NCI-H2029 (cell line): ENCODE measurements at places on chromosomes 7 and 10.

GRCh38 chr10:102157224-102157623 lies 5.0 kb downstream of the NOLC1 start:
- DNase-seq, result peak; percentile 20

GRCh38 chr7:6026820-6027311 lies 4.3 kb upstream of the ANKRD61 start:
- DNase-seq, result no peak

DNA sequence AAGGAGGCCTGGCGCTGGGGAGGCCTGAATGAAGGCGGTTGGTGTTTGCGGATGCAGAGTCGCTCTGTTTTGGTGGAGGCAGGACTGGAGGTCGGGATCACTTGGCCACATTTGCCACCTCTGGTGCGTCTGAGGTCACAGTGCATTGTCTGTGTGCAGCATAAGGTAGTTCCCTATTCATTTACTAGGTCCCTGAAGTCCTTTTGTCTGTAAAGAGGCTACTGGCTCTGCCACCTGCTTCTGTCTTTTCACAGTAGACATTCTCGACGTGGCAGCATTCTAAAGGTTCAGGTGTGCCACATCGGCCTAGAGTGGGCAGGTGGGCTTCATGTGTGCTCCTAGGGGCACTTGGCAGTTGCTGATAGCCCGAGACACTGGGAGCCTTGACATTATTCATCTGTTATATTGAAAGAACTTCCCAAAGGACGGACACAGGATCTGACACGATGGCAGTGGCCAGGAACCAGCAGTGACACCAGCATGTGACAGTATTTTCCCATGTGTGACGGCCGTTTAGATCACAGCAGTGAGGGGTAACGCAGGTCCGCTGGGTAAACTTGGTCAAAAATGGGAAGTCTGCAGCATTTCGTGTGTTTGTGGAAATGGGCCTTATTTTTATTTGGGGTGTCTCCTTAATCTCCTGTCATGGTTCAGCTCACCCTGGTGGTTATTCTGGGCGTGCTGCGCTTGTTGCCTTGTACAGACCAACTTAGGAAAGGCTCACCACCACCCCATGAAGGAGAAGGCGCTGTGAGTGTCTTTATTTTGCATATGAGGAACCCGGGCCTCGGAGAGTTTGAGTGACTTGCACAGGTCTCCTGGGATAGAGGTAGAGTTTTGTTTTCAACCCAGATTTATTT lies 5.9 kb downstream of the MGMT start:
- DNase-seq, result no peak

- no peak for DNase-seq
Observed at GRCh38 chr10:113232928-113233511, 283.0 kb downstream of the TCF7L2 start.

DNA sequence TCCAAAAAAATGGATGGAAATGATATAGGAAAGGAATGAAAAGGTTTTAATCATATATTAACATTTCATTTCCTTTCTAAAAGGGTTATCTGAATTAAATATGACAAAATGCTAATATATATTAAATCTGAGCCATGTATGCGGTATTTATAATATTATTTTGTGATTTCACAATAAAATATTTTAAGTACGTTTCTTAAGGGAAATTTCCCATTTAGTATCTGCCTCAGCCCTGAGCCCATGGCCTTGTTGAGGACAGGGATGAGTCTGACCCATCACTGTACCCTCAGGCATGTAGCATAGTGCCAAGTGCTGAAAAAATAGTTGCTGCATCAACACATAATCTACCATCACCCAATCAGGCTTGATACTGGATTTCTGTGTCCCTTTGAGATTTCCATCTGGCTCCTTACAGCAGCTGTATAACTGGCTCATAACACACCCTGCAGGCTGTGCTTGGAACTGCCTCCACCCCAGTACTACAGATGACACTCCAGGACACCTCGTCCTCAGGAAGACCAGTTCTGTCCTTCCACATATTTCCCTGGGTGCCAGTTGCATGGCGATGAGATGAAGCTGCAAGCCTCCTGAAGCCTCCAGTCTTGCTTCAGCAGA lies 59.4 kb upstream of the ASAH2 start:
- no peak for DNase-seq

GRCh38 chr7:25565002-25565401 lies 336.7 kb upstream of the NPVF start:
- no peak for DNase-seq

GRCh38 chr7:30087371-30087770 lies 47.4 kb upstream of the MTURN start:
- DNase-seq, result no peak

DNA sequence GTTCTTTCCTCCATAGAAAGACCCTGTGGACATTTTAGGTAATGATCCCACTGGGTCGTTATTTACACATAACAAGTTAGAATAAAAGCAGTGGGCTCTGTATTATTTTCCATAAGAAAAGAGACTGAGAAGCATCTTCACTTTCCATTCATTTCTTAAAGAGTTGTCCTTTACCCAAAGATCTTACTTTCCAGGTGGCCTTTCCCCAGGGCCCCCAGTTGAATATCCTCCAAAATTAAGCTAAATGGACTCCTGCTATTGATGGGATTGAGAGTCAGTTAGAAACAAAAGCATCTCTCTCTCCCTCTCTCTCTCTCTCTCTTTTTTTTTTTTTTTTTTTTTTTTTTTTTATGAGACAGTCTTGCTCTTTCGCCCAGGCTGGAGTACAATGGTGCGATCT lies 224.8 kb downstream of the KIAA1217 start:
- DNase-seq, result no peak

DNA sequence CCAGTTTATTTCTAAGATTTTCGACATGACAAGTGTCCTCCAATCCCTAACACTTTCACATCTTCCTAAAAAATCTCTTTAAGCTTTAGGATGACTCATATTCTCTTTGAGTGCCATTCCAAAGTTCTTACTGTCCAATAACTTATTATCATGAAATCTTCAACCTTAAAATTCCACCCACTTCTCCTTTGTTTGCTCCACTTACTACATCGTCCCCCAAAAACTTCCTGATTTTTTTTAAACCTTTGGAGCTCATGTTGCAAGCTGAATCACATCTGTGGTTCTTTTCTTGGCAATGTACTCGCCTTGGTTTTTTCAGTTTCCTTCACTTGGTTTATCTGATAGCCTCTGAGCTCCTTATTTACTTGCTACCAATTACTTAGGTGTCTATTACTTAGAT lies 39.2 kb upstream of the JCAD start:
- DNase-seq, result no peak

DNA sequence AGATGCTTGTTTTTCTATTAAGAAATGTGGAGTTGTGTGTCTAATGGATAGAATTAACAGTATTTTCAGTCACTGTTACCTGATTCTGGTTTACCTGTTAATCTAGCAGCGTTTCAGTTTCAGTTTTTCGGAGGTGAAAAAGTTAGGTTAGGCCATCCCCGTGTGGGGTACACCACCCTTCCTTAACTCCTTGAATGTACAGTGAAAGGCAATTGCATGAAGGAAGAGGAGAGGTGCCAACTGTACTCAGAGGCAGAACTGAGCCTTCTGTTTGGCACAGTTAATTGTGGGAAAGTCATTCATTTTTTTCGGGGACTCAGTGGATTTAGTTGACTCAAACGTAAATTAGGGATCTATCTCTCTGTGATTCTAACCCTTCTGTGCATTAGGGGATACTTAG lies 35.5 kb downstream of the RPA3 start:
- DNase-seq, result no peak

DNA sequence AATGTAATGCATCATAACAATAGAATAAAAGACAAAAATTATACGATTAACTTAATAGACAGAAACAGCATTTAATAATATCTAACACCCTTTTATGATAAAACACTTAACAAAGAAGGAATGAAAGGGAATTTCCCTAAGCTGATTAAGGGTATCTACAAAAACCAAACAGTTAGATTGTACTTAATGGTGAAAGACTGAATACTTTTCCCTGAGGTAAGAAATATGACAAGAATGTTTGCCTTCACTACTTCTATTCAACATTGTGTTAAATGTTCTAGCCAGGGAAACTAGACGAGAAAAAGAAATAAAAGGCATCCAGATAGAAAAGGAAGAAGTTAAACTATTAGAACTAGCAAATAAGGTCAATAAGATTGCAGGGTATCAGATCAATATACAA lies 276.9 kb downstream of the BAMBI start:
- DNase-seq, result no peak

GRCh38 chr10:80126876-80127275 lies 5.7 kb upstream of the PLAC9 start:
- DNase-seq, result no peak

GRCh38 chr7:24130631-24131030 lies 153.4 kb upstream of the NPY start:
- DNase-seq, result no peak

DNA sequence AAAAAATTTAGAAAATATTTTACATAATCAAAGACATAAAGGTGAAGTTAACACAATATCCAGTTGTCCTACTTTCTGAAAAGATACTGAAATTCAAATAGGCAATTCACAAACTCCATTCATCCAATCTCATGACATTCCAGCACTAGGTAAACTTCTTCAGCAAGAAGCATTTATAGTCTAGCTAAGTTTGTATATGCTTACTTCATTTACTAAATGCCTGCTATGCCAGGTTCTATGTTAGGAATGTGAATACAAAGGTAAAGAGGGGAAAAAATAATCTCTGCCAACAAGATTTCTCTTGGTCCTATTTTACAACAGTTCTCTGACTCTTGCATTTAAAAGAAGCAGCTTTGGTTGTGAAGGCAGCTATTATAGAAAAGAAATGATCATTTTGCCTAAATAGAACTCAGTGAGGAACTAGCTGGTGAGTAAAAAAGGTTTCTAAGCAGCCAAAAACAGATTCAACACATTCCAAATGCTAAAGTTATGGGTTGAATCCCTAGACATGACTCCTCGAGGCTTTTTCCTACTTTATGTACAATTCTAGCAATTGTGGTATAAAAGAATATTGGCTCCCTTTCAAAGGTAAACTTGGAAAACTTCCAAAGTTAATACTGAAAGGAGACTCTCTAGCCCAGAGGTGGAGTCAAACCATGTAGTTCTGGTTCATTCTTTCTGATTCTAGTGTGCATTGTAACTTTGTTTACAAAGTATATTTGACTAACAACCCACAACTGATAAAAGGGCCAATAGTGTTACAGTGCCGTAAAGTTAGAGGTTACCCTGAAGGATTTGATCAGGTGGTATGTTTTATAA lies 30.9 kb upstream of the KLHL7 start:
- DNase-seq, result peak; percentile 68

- DNase-seq, result no peak
Observed at GRCh38 chr10:92913973-92914372, 65.7 kb downstream of the EXOC6 start.

GRCh38 chr7:117986645-117987269 lies 113.5 kb upstream of the CTTNBP2 start:
- DNase-seq, result no peak

DNA sequence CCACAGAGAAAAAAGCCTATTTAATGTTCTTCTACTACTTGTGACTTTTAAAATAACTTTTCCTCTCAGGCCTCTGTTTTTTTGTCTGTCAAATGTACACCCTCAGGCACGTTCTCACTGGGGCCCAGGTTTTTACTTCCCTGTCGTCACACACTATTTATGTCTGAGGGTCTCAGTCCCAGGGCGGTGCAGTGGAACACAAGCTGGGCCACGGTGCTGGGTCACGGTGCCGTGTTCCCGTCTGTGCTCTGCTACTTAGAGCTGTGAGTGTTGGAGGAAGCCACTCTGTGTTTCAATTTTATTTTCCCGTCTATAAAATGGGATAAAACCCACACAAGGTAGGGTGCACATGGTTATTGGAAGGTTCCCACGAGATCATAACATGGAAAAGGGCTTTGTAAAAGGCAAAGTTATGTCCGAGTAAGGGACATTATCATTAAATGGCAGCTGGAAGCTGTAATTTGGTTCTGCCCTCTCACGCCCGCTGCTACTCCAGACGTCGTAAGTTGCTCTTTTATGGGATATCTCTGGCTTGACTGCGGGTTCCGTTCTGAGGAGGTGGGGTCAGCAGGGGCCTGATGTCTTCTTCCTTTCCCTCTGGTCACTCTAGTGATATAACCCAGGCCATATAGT lies 25.2 kb downstream of the ZNF775 start:
- DNase-seq, result no peak

DNA sequence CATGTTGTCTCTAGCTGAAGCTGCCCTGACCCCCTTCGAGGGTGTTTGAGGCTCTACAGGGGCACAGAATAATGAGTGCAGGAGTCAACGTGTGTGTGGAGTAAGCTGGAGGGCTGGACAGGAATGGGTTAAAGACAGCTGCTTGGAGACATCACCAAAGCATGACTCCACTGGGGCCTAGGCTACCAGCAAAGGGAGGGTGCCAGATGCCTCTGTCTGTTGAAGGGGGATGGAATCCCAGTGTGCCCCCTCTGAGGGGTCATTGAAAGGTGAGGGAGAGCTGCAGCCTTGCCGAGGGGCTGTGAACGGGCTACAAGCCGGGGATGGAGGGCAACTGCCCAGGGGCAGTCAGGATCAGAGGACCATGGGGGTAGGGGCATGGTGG lies 51.7 kb upstream of the PODXL start:
- no peak for DNase-seq

DNA sequence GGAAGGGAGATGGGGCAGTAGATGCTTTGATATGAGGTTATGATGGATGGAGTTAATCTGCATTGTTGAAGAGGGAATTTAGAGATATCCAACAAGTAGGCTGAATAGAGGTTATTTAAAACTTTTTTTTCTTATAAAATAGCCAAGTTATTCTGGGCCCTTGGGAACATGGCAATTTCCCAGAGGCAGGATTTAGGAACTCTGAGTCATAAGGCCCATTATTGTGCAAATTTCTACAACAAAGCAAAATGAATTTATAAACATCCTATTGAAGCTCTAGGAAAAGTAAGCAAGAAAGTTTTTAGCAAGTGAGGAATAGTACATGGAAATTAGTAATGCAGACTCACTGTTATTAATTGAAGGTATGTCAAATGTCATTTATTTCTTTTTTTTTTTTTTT lies 160.9 kb upstream of the NPY start:
- no peak for DNase-seq

- no peak for DNase-seq
Observed at GRCh38 chr10:13993673-13994089, 337.0 kb downstream of the FRMD4A start.

DNA sequence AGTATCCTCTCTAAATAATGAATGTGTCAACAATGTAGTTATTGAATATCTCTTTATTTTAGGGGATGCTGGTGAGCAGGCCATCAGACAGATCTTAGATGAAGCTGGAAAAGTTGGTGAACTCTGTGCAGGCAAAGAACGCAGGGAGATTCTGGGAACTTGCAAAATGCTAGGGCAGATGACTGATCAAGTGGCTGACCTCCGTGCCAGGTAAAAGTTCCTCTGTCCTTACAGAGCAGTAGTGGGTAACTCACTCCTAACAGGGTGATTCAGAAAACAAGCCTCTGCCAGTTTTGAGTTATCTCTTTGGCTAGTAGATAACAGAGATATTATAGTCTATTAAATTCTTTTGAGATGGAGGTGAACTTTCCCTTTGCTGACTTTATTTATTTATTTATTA lies 67.3 kb downstream of the AP3M1 start:
- no peak for DNase-seq

DNA sequence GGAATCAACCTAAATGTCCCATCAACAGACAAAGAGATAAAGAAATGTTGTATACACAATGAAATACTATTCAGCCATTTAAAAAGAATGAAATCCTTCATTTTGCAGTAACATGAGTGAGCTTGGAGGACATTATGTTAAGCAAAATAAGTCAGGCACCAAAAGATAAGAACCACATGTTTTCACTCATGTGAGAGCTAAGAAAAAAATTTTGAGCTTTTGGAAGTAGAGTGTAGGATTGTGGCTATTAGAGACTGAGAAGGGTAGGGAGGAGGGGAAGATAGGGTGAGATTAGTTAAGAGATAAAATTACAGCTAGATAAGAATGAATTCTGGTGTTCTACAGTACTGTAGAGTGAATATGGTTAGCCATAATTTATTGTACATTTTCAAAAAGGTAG lies 8.3 kb upstream of the YAE1 start:
- no peak for DNase-seq
